ENCODE measurements at places on chromosomes 7 and 10. TPM values are rescaled to one million over a fixed set of nuclear protein-coding genes. Genes with fewer than 3 reads are reported as not detected.

PAPOLB gene
- not detected for total RNA-seq

RBM20 gene
- total RNA-seq: 0.36 TPM

- no peak overlapping the region for H3K4me3 ChIP-seq
- no peaks in the 10 kb centered on the region for H3K36me3 ChIP-seq
- H3K27ac ChIP-seq: peak overlapping the region; percentile 18
- H3K27me3 ChIP-seq: no peaks in the 10 kb centered on the region
Measured at GRCh38 chr10:24363070-24363469, 154.1 kb downstream of the KIAA1217 start.

DNA sequence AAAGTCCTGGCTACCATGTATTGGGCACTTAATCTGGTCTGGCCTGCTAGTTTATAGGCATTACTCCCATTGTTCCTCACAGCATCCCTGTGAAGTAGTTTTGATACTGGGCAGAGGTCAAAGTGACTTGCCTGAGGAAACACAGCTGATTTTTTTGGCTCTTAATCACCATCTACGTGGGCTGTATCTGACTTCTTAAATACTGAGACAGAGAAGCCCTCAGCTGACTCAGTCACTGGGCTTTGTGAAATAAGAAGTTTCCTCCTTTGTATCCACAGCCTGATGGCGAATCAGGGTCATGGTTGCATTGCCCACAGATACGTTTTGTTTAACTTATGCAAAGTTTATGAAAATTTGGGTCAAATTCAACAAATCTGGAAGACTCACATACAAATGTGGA, 13.2 kb downstream of the TACR2 start:
- H3K27ac ChIP-seq: no peak overlapping the region
- H3K4me3 ChIP-seq: no peak overlapping the region
- no peak for DNase-seq
- H3K27me3 ChIP-seq: no peaks in the 10 kb centered on the region

GRCh38 chr10:73379064-73379748, 20.5 kb upstream of the CFAP70 start:
- no peak for DNase-seq
- no peaks in the 10 kb centered on the region for H3K27me3 ChIP-seq
- H3K4me1 ChIP-seq: no peaks in the 10 kb centered on the region
- no peak overlapping the region for H3K4me3 ChIP-seq

- DNase-seq: no peak
- H3K27ac ChIP-seq: no peak overlapping the region
- H3K27me3 ChIP-seq: no peaks in the 10 kb centered on the region
- no peaks in the 10 kb centered on the region for H3K36me3 ChIP-seq
- no peak overlapping the region for H3K4me3 ChIP-seq
Measured at GRCh38 chr7:72038022-72038732, 374.0 kb downstream of the CALN1 start.
